ENCODE measurements at places on chromosomes 1 and 21.

GRCh38 chr1:155166471-155167165, 6.5 kb downstream of the KRTCAP2 start:
- DNase-seq, result no peak

DNA sequence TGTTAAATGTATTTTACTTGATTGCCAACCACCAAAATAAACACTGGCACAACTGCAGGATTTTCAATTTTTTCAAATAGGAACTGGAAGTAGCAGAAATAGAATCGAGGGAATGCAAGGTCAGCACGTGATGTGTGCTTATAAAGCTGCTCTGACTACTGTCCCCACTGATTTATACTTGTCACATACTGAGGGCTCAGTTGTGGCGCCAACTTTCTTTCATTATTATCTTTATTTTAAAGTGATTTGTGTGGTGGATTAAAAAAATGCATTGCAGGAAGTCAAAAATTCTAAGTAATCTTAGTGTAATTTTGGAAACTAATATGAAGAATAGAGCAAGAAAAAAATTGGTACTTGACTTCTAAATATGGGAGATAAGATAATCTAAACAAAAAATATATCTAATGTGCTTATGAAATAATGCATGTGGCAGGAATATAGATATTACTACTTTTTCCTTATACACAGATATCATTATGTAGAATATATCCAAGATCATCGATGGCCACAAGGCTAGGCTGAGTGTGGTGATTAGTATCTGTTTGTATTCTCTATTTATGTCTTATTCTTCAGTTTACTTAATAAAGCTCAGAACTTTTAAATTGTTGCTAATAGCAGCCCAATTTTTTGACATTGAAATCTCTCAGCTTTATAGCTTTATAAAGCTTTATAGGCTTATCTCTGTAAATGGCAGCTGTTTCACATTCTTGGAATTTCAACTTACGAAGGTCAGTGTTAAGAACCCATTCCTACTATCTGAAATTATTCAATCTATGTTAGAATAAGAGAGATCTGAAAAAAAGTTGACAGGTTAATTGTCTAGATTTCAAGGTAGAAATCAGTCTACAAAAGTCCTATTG, 404.5 kb upstream of the ADAMTS5 start:
- DNase-seq, result no peak

DNA sequence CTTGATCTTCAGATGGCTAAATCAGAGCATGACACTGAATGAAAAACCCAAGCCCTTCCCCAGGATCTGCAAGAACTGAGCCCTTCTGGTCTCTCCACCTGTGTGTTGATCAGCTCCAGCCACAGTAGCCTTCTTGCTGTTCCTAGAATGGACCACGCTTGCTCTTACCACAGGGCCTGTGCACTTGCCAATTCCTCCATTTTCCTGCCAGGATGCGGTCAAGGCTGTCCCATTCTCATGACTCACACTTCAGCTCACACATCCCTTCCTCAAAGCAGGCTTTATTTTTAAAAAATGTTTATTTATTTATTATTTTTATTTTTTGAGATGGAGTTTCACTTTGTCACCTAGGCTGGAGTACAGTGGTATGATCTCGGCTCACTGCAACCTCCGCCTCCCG, 43.6 kb upstream of the GRHL3 start:
- DNase-seq, result no peak

DNA sequence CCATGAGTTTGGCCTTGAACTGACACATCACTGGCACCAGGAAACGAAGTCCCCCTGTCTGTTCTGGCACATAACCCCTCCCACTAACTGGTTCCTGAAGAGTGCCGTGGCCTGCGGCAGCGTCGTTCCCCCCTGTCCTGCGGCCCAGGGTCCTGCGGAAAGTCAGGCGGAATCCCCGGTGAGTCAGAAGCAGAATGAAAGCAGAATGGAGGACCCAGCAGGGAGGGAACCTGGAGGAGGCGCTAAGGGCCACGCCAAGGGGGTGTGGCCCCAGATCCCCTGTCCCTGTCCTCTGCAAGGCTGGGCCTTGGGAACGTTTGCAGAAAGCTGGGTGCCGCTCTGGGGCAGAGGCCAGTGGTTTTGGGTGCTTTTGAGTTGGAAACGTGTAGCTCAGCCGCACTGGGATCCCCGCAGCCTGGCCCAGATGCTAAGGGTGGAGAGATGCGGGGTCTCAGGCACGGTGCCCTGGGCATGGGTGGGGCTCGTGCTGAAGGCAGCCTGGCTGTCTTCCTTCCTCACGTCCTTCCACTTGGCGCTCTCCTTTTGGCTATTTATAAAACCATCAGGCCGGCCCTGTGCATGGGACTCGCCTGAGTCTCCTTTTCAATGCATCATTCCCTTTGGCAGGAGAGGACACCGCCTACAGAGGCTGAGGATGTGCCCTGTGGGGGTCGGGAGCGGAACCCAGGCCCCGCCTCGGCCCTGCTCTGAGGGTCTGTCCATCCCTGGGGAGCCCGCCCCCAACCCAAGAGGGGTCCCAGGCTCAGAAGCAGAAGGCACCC, 36.2 kb downstream of the TP73 start:
- no peak for DNase-seq

DNA sequence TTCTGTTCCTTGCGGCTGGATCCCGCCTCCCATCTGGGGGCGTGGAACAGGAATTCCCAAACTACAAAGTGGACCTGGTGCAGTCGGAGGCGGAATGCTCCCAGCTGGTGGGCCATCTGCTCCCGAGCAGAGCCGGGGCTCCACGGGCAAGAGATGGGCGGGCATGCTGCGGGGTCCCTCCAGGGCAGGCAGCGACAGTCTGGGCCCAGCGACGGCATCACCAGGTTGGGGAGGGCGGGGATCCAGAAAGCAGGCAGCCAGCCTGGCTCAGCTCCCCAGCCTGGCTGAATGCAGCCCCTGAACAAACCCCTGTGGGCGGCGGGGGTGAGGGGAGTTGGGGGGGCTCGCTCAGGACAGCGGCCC, 3.6 kb downstream of the MEGF6 start:
- DNase-seq, result no peak
